ENCODE measurements at places on chromosomes 1 and 21.

DNA sequence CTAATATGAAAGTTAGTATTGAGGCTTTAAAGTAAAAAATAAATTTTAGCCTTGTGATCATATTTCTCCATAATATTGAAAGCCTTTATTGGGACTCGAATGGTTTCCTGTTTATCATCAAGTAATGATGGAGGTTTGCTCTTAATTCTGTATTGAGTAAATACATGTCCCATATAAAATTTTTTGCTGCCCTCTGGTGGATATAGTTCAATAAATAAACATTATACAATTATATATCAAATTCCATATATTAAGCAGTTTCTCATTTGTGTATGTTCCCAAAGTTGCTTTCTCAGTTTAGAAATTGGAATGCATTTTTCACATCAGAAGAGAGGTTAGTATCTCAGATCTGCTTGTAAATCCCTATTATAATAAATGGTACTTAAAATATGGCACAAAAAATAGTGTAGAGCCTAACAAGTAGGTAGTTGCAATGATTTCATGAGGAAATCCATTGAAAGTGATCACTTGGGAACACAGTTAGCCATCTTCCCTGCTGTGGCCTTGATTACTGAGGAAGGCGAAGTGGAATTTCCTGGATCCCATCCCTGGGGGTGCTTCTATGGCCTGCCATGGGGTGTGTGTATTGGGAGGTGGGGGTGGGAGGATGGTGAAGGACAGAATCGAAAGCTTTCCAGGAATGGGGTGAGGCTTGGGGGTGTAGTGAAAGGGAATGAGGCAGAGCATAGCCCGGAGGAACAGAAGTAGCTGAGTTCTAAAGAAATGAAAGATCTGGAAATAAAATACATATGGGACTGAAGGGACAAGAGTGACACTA, 84.1 kb upstream of the C21orf91 start:
- DNase-seq, result peak; percentile 35

- DNase-seq, result no peak
Measured at GRCh38 chr1:18646786-18647410, 16.3 kb downstream of the PAX7 start.

DNA sequence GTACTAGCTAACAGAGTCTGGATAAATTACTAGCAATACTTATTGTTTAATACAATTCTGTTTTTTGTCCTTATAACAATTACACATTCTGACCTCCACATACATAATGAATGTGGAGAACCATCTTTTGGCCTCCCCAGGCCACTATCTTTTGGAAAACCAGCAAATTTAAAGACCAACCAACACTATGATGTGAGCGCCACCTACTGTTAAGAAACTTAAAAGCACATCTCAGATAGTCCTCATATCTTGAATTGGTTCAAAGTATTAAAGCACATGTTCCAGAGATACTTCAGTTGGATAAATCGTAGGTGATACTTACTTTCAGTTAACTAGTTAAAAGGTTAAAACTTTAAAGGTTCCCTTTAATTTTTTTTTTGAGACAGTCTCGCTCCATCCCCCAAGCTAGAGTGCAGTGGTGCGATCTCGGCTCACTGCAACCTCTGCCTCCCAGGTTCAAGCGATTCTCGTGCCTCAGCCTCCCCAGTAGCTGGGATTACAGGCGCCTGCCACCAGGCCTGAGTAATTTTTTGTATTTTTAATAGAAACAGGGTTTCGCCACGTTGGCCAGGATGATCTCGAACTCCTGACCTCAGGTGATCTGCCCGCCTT, 29.3 kb upstream of the USP1 start:
- peak; percentile 36 for DNase-seq

DNA sequence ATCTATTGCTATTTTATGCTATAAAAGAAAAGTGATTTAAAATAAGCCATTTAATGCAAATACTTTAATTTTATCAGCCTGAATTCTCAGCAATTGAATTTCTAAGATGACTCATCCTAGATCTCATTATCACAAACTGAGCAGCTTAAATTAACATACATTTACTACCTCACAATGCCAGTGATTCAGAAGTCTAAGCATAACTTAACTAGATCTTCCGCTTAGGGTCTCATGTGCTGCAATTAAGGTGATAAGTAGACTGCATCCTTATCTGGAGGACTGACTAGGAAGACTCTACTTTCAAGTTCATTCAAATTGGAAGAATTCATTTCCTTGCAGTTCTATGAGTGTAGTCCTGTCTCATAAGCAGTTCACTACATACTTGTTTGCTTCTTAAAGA, 286.6 kb downstream of the COL11A1 start:
- no peak for DNase-seq

DNA sequence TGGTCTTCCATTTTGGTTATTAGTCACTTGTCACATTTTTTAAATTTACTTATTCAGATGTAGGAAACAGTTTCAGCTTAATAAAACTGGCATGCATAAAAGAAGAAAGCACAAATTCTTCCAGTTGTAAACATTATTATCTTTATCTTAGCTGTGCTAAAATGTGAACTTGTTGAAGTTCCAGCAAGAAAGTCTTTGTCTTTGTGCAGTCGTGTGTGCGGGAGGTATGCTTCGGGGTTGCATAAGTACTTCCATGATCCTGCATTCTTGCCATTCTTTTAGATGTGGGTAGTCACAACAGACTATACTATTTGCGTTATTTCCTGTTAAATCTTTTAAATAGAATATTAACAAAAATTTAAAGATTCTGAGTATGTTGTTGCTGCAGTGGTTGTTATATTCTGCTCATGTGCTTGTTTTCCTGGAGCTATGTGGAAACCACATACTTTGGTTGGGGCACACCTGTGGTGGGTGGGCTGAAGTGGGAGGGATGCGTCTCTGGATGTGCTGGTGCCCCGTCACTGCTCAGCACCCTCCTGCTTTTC, 49.9 kb downstream of the CBS start:
- DNase-seq, result no peak

GRCh38 chr1:98887507-98887906, 117.2 kb downstream of the PLPPR5 start:
- DNase-seq, result no peak

DNA sequence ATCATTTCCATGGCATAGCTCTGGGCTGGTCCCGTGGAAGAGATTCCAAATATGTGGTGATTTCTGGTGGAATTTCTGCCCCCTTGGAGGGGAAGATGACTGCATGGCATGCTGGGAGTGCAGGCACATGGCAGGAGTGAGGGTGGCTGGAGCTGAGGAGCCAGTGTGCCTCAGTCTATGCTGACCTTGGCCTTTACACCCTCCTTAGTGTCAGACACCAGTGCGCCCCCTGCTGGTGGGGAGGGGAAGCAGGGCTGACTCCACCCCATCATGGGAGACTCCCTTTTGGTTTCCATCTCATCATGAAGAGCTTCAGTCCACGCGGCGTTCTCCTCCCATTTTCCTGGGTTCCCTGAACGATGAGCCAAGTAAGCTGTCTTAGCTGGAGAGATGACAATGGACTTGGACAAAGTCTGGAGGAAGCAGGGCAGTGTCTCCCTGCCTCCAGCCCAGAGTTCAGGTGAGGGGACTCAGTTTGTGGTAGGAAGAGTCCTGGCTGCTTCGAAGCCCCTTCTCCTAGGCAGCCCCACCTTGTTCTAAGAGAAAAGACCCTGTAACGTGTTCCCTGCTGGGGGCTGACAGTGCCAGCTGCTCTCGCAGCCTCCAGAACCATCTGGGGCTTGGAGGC, 10.3 kb downstream of the ALX3 start:
- DNase-seq, result no peak

GRCh38 chr1:100794748-100795645, 75.5 kb downstream of the VCAM1 start:
- DNase-seq, result peak; percentile 79
